ENCODE measurements at places on chromosomes 3 and 15.
A peak's percentile ranks its signal among the peaks of the same experiment; 100 is the strongest.

- DNase-seq: no peak
These were observed 964.7 kb downstream of the TUSC7 start for GRCh38 chr3:117674321-117674720.

DNA sequence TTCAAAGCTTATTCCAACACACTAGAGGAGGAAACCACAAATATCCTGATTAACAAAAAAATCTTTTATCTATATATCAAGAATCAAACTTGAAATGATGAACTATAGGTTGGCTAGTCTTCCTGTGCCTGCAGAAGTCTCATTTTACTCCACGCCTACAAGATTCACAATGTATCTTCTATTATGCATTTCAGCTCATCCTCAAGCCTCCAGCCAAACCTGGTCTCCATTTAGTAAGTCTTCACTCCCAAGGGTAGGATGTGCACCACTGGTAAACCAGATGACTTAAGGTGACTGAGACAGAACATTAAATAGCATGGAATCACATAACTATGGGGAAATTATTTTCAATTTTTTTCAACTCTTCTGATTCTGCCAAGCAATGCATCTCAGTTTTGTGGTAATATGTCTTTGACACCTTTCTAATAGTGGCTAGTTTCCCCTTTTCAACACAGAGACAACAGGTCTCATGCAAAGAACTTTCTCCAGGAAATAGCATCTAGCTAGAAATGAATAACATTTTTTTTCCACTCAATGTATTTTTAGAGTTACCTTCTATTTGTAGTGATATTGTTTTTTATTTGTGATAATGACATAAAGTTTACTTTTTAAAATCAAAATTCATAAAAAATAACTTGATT is 166.9 kb downstream of the TNIK start:
- no peak for DNase-seq

GRCh38 chr3:8709801-8710507 is 23.6 kb upstream of the CAV3 start:
- DNase-seq: no peak

GRCh38 chr3:100981164-100981911 is 11.9 kb downstream of the ABI3BP start:
- DNase-seq: no peak

DNA sequence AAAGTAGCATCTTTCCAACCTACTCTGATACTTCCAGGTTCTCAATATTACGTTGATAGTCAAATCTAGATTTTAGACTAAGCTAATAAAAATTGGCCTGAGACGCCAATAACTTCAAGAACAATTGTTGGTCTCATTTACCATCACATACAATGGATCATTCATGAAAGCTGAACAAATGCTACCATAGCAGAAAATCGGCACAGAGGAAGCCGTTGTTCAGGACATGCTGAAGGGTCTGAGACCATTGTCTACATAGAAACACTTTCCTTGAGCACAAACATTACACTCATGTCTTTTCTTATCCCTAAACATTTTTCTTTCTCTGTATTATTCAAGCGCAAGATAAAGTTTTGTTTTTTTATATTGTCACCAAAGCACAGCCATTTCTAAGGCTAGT is 37.2 kb upstream of the FHIT start:
- DNase-seq: no peak

GRCh38 chr15:26132811-26133210 is 269.7 kb upstream of the ATP10A start:
- no peak for DNase-seq

DNA sequence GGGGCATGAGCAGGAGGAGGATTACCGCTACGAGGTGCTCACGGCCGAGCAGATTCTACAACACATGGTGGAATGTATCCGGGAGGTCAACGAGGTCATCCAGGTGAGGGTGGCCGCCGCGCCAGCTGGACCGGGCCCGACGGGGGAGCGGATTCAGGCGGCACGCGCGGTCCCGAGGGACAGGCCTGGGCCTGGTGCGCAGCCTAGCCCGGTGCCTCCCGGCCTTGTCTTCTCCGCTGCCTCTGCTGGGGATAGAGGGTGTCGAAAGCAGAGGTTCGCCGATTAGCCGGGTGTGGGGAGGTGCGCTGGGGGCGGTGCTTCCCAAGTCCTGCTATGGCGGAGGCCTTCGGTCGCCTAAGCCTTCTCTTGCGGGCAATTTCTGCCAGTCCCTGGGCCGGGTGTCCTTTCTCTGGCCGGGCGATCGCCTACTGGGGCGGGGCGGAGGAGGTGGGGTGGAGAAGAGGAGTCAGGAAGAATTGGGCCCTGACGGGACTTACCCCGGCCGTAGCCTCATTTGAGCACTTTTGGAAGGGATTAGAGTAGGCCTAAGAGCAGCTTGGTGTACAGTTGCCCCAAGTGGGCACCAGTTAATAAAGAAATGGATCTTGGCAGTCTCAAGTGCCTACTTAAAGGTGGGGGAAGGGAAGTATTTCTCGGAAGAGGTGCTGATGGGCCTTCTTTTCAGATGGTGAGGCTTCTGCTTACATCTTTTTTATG is 940 bp downstream of the ARIH1 start:
- DNase-seq: peak; percentile 93

- no peak for DNase-seq
These were observed 77.6 kb downstream of the TOP2B start for GRCh38 chr3:25587094-25587493.

GRCh38 chr3:126340081-126340511 is 17.1 kb downstream of the KLF15 start:
- peak; percentile 58 for DNase-seq

DNA sequence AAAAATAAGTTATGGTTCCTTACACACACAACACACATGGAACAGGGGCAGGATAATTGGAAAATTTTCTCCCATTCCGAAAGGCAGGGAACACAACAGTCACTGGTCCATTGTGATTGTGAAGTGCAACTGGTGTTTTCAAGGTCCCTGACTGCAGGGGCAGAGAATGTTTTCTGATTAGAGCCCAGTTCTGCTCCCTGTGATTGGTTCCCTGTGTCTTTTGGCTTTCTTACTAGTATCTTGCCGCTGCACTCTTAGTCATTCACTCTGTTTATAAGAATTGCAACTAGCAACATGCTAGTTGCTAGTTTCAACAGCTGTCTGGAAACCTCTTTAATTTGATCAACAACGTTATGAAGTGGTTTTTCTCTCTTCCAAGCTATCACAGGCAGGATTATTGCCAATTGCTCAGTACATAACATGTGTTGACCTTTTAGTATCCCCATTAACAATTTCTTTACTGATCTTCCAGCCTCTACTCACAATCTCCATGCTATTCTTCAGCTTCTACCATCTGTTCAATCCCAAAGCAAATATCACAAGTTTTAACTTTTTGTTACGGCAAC is 177.5 kb downstream of the EPHA6 start:
- DNase-seq: no peak

DNA sequence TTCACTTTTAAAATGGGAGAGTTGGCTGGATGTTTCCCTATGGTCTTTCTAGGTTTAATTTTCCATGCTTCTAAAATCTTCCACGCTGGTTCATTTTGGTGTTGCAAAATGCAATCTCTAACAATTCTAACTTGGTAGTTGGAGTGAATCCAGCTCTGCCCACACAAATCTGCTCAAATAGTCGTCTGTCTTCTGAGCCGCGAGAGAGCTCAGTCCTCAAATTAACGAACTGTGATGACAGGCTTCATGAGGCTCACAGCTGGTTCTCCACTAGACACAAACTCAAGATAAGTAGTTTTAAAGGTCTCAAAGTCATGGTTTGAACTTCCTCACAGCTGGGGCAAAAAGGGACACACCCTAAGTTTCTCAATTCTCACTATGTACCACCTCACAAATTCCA is 178.6 kb upstream of the LYSMD4 start:
- no peak for DNase-seq

DNA sequence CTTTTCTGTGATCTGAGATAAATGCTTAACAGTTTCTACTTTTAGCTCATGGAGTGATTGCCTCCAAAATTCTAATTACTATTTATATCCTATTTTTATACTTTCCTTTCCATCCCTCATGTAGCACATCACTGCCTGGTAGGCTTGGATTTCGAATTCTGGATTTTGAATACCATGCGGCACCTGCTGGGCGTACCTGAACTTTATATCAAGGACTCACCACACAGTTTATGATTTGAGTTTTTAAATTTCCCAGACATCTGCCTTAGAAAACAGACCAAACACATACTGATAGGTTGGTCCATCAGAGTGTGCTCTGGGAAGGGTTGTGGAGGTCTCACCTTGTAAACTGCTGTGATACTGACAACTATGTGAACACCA is 6.4 kb downstream of the TRAK1 start:
- DNase-seq: no peak

- DNase-seq: no peak
These were observed 208.1 kb downstream of the RBMS3 start for GRCh38 chr3:29488922-29489321.

DNA sequence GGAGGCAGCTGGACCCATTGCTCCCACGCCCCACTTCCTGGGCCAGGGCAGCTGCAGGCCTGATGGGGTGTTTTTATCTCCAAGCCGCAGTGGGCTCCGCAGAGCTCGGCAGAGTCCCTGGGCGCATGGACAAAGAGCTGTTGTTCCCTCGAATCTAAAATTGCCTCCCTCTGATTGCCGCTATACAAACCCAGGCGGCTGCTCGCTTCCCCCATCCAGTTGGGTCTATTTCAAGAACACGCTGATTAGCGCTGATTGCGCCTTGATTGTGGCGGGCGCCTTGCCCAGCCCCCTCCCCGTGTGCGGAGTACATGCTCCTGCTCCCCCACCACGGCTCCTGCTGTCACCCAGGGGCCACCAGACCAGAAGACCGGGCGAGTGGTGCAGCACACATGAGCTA is 43.4 kb upstream of the SLC6A1 start:
- no peak for DNase-seq

- DNase-seq: no peak
These were observed 96.7 kb upstream of the PLXNA1 start for GRCh38 chr3:126886217-126886616.

GRCh38 chr15:77500989-77501388 is 80.3 kb downstream of the HMG20A start:
- no peak for DNase-seq

- DNase-seq: no peak
These were observed 4.8 kb upstream of the CAMP start for GRCh38 chr3:48218537-48218936.

DNA sequence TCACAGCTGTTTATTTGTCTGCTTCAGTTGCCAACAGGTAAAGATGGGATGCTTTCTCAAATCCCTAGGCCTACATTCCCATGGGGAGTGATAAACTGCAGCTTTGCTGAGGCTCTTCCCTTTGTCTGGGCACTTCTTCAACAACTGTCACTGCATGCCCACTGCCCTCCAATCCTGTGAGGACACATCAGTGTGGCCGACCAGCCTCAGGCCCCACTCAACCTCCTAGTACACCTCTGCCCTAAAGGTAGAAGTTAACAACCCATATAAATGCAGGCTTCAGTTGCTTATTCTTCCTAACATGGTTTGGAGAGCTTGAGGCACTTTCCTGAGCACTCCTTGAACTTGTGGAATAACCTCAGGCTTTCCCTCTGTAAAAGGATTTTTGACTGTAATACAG is 49.6 kb downstream of the ROPN1B start:
- DNase-seq: no peak

DNA sequence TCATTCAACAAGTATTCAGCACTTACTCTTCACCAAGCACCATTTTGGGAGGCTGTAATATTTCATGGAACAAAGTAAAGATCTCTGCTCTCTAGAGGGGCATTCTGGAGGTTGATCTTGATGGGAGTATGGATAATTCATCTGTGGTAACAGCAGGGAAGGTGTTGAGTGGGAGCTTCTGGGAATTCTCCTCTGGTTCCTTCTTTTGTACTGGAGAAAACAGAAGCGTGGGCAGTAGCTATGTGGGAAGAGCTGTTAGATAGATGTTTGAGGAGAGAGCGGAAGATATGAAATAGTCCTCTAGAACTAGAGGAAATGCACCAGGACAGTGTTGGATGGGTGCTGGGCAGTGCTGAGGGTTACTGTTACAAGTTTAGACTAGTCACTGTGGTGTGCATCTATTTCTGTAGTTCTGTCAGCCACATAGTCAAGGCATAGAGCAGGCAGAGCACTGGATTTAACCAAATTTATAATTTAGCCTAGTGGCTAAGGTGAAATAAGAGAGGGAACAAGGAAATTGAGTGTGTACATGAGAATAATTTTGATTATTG is 9.6 kb downstream of the NMD3 start:
- no peak for DNase-seq

Measured in suprapubic skin (tissue), 4 donors.